ENCODE measurements at places on chromosomes 6 and 20.

DNA sequence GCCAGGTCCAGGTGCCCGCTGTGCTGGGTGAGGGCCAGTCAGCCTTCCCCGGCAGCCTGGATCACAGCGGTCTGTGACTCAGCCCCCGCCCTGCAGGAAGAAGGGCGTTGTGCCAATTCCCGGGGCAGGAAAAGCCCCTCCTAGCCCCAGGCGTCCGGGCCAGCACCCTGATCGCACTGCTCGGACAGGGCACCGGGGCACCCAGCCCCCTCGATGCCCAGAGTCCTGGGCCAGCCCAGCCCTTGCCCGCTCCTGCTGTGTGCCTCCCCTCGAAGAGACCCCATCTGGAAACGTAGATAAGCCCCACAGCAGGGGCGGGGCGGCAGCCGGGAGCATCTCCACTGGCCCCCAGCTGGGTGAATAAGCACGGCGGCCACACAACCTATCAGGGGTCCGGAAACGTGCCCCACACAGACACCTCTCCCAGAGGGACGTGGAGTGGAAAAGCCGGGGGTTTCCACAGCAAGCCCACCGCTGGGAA lies 9.9 kb downstream of the LAMA5 start:
- no peak for DNase-seq

DNA sequence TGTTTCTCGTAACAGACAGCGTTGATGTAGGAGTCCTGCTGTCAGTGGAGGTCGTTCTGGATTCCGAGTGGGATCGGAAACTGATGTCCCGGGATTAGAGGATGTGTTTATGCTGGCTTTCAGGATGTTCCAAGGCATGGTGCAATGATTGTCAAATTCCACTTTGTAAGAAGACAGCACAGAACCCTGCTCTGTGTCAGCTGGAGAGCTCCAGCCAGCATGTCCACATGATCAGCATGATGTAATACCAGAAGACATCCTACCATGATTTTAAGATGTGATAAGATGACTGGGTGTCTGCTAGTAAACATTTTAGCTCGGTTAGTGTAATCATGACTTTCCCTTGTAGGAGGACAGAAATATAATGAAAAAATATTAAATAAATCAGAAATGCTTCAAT lies 20.3 kb downstream of the ENPP1 start:
- DNase-seq, result no peak

- no peak for DNase-seq
Observed at GRCh38 chr6:157222201-157222981, 100.9 kb downstream of the TMEM242 start.

GRCh38 chr6:36186199-36186598 lies 10.3 kb upstream of the BRPF3 start:
- DNase-seq, result no peak

- DNase-seq, result no peak
Observed at GRCh38 chr20:33766686-33767085, 34.9 kb downstream of the ZNF341 start.

Data from natural killer cell (primary cell).